Stimulated activated CD4-positive, alpha-beta T cell treated with anti-CD3 and anti-CD28 coated beads, TNF-alpha, amount 100 ng/mL, for 24 hours (primary cell): ENCODE measurements at places on chromosomes 1 and 21.

DNA sequence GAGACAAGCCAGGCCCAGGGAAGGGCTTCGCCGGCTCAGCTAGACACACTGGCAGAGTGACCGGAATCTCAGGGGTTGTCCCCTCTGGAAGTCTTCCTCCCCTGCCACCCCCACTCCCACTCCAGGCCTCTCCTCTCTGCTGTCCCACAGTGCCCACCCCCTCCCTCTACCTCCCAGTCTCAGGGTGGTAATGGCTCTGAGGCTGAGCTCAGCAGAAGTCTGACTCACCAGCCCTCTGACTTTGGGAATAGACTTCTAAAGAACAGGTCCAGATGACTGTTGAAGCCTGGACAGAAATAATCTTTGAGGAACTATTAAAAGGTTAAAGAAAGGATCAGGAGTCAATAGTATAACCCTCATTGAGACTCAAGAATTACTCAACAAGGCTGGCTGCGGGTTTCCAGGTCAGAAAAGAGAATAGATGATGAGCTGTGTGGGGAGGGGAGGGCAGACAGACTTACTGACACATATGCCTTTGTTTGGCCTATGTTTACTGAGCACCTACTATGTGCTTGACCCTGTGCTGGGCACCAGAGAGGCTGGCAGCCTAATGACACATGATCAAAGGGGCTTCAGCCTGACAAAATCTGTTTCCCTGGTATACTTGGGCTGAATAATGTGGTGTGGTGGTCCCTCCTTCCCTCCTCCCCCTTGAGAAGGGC lies 8.2 kb downstream of the HCRTR1 start:
- DNase-seq: no peak

GRCh38 chr1:204975568-204976235 lies 67.3 kb upstream of the CNTN2 start:
- peak; percentile 46 for DNase-seq

DNA sequence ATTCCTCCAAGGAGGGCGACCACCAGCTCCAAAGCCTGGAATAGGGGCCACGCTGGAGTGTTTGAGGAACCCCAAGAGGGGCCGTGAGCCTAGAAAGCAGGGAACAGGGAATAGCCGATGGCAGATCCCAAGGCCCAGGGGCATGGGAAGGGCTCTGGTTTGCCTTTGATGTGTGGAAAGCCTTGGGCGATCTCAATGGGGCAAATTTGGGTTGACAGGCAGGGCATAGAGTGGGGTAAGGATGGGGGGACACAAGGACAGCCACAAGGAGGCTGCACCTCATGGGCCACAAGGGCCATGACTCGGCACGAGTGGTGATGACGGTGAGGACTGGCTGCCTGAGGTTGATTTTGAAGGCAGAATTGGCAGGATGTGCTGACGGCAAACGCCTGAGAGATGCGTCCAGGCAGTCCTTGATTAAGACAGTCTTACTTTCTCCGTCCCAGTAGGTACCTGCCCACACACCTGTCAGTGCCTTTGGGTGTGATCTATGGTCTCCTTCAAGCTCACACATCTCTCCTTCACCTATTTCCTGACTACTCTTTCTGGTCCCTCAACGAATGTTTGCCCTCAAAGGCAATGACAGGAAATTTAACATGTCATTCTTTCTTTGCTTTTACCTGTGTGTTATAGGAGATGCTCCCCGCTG lies 2.0 kb upstream of the TMPRSS3 start:
- no peak for DNase-seq

DNA sequence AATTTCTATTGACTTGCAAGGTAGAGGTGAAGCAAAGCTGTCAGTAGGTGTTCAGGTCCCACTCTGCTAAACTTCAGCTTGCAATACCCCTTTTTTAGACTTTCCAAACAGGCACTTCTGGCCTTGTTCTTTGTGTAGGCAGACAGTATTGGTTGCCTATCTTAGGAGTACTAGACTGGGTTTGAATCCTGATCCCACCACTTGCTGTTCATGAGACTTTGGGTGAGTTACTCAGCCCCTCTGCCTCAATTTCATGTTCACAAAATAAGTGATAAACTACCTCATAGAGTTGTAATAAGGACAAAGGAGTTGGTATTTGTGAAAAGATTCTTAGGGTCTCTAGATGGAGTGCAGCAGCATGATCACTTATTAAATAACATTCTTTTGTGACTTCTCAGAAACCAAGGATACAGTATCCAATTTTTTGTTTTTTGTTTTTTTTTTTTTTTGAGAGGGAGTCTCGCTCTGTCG lies 5.2 kb downstream of the RCC1 start:
- peak; percentile 22 for DNase-seq

- DNase-seq: no peak
Measured at GRCh38 chr1:48026275-48026674, 29.1 kb upstream of the TRABD2B start.
